ENCODE measurements at places on chromosomes 5 and 9. TPM values are rescaled to one million over a fixed set of nuclear protein-coding genes. Genes with fewer than 3 reads are reported as not detected.

DNA sequence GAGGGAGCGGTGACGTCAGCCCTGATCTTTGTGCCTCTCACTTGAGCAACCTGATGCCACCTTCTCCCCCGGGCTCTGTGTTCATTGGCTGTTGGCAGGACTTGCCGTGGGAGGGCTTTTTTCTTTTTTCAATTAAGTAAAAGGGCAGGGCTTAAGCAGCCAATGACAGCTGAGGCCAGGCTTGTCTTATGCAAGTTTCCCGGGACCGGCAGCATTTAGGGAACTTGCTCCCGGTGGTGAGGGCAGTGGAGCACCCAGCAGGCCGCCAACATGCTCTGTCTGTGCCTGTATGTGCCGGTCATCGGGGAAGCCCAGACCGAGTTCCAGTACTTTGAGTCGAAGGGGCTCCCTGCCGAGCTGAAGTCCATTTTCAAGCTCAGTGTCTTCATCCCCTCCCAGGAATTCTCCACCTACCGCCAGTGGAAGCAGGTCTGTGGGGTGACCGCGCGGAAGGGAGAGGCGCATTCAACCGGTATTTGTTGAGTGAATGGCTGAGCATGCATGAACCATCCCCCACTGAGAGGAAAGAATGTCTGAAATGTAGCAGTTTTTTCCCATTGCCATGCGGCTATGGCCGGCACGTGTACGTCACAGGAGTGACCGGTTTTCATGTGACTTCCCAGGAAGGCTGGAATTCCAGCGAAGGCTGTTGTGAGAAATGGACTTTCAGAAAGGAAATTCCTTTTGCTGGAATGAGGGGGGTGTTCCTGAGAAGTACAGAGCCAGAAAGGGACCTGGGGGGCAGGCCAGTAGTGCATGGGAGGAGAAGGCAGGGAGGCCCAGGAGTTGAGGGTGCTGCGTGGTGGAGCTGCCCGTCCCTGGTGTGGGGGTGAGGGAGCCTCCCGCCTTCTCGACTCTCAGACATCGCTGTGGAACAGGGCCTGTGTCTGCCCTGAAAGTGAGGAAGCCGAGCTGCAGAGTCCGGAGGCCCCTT lies 29.0 kb downstream of the PTGES2 start:
- peak; percentile 98 for DNase-seq

GRCh38 chr9:34384368-34385165 lies 7.9 kb upstream of the MYORG start:
- no peak for DNase-seq

- no peak for DNase-seq
Observed at GRCh38 chr5:155729684-155730059, 597.3 kb upstream of the SGCD start.

The PCDHGB7 gene
- 5.8 TPM for total RNA-seq

DNA sequence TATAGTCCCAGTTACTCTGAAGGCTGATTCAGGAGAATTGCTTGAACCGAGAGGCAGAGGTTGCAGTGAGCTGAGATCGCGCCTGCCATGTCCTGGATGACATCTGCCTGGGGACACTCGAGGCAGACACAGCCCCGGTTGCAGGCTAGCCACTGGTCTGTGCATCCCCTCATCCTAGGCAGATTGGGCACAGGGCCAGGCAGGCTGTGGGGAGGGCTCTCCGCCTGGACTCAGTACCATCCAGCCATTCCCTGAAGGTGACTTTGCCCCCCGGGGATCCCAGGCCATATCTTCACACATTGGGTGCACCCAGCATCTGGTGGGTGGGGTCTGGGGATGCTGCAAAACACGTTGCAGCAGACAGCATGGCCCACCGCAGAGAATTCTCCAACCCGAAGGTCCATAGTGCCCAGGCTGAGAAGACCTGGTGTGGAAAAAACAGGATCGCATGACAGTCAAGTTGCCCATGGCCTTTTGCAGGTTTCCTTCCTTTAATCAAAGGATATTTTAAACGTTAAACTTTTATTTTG lies 50.9 kb upstream of the SUSD3 start:
- no peak for DNase-seq

The PDE8B gene
- under 0.01 TPM for total RNA-seq

The CFAP90 gene
- total RNA-seq, result not detected

GRCh38 chr5:166338801-166339200 lies 1952.6 kb upstream of the WWC1 start:
- no peak for DNase-seq

DNA sequence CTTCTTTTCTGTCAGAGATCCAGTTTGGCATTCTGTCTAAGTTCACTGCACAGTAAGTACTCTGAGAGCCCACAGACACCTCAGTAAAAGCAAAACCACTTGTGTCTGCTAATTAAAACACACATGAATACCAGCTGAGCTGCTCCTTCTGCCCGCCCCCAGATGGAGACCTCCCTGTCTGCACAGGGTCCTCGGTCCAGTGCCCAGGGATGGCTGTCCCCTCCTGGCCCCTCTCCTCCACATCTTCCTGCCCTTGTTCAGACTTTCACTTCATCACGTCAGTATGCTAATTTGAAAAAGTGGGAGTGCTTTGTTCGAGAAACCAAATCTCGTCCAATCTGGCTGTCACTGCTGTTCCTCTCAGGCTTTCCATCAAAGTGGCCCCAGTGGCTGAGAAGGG lies 43.5 kb downstream of the LIX1 start:
- DNase-seq, result no peak

GRCh38 chr5:68845131-68845530 lies 248.7 kb upstream of the SLC30A5 start:
- DNase-seq, result no peak

DNA sequence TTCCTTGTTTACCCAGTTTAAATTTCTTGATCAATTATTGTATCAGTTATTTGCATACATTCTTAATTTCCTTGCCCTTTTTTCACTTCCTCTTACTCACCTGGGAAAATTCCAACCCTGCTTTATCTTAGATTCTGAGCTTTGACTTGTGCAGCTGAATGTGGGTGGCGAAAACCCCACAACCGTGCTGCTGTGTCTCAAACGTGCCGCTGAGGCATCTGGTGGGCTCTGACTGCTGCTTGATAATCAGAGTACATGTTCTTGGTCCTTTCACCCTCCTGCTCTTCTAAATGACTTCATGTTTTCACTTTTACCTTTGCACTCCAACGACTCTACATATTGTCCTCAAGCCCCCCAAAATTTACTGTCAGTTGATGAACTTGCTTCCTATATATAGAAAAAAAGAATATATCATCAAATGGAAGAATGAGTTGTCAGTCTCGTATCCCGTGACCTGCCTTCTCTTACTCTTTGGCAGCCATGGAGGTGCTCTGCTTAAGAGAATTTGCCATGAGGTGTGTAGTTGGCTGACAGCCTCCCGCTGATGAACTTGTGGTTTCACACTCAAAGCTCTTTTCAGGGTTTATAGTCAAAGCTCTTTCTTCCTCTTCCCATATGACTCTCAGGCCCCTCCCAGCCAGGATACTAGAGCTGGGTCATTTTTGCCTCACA lies 14.0 kb upstream of the JAK2 start:
- DNase-seq, result no peak

- peak; percentile 58 for DNase-seq
Observed at GRCh38 chr9:14400658-14400995, 86.7 kb upstream of the NFIB start.

DNA sequence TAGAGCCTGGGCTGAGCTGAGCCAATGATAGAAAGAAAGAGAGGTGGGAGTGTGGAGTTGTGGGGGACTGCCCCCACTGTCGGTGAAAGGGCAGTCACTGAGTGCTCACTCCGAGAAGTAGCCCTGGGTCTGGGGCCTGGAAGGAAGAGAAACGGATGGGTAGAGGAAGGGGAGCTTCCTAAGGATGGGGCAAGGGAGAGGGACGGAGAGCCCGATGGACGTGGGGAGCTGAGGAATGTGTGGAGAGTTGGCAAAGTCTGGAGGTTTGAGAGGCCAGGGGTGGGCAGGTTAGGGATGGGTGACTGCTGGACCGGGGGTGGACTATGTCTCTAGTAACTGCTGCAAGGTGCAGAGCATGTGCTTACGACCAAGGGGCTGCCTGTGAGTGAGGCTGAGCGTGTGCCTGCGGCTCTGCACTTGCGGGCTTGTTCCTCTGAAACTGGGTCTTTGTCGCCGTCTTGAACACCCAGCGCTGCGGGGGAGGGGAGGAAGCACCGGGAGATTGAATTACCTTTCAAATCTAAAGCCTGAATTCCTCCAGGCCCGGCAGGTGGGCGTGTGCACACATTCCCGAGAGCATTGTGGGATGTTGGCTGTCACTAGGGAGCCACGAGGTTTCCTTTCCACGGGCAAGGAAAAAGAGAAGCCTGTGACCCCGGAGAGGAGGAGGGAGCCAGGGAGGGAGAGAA lies 76.4 kb upstream of the ARAP3 start:
- DNase-seq, result no peak

All from IMR-90 (cell line).